Stimulated activated CD4-positive, alpha-beta T cell treated with anti-CD3 and anti-CD28 coated beads, Interleukin-2, amount 100 ng/mL, for 24 hours (primary cell): ENCODE measurements at places on chromosomes 1 and 21.

- DNase-seq, result no peak
Observed at GRCh38 chr1:247156787-247157232, 15.0 kb downstream of the ZNF124 start.

DNA sequence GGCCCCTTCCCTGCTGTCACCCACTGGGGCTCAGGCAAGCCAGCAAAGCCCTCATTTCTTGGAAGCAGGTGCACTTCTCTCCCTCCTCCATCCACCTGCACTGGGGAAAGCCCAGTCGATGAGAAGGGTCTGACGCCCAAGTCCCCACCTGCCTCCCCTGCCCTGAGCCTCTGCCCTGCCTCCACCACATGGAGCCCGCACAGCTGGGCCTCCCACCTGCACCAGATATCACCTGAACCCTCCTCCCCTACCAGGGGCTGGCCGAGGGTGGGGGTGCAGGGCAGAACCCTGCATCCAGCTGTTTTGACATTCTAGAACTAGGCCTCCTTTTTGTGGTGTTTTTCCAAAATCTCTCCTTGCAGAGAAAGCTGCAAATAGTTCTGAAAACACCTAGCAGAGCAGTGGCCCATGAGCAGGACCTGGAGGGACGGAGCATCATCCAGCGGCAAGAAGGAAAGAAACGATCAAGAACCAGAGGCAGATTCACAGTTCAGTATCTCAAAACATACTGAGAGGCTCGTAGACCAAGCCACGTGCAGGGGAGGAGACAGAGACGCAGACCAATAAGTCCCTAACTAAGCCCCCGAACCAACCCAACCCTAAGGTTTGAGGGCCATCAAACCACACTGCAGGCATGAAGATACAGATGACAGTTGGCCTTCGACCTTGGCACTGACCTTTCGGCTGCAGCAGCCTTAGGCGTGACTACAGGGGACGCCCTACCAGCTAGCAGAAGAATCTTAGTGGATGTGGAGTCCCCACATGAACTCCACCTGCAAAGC, 16.7 kb downstream of the CHD5 start:
- no peak for DNase-seq

DNA sequence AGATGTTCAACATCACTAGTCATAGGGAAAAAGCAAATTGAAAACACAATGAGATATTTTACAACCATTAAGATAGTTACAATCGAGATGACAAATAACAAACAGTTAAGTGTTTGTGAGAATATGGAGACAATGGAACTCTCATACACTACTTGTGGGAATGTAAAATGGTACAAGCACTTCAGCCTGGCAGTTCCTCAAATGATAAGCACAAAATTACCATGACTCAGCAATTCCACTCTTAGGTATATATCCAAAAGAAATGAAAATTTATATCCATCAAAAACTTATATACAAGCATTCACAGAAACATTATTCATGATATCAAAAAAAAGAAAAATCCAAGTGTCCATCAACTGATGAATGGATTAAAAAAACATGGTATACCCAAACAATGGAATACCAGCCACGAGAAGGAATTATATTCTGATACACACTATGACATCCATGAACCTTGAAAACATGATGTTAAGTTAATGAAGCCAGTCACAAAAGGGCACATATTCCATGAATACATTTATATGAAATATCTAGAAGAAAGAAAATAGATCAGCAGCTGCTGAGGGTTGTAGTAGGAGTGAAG, 76.4 kb downstream of the EVI5 start:
- no peak for DNase-seq

DNA sequence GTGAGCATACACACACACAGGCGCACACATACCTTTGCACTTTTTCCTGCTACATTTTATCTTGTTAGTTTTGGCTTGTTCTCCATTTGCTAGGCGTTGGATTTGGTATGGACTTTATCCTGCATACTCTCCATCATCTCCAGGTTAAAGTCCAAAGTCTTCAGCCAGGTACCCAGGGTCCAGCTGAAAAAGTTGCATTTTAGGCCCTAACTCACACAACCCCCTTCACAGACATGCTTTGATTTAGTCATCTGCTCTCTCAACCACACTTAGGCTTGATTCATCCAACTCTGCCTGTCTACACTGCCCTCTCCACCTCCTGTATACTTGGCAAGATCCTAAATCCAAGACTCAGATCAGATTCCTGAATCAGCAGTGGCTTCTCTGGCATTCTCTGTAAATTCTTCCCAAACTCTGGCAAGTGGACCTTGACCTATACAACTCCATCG, 10.7 kb upstream of the LAMB3 start:
- no peak for DNase-seq

DNA sequence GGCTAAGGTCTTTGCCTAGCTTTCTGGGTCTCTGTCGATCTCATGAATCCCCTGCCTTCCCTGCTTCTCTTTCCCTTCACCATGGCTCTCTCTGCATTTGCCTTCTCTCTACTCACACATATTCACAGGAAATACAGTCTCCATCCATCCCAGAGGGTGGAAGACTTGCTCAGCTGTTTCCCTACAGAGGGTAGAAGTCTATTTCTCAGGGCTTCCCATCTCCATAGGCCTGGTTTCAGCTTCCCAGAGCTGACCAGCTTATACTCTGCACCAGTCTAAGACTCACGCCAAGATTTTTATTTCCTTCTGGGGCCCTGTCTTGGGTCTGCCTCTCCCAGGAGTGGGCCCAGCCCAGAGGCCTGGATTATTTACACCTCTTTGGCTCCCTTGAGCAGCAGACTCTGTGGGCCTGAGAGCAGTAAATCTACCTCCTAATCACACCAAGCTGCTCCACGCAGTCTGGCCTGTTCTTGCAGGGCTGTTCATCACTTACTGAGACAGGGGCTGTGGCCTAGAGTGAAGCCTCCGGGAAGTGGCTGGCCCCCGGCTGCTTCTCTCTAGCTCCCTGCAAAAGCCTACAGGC, 102.5 kb downstream of the PLXNA2 start:
- DNase-seq, result no peak

DNA sequence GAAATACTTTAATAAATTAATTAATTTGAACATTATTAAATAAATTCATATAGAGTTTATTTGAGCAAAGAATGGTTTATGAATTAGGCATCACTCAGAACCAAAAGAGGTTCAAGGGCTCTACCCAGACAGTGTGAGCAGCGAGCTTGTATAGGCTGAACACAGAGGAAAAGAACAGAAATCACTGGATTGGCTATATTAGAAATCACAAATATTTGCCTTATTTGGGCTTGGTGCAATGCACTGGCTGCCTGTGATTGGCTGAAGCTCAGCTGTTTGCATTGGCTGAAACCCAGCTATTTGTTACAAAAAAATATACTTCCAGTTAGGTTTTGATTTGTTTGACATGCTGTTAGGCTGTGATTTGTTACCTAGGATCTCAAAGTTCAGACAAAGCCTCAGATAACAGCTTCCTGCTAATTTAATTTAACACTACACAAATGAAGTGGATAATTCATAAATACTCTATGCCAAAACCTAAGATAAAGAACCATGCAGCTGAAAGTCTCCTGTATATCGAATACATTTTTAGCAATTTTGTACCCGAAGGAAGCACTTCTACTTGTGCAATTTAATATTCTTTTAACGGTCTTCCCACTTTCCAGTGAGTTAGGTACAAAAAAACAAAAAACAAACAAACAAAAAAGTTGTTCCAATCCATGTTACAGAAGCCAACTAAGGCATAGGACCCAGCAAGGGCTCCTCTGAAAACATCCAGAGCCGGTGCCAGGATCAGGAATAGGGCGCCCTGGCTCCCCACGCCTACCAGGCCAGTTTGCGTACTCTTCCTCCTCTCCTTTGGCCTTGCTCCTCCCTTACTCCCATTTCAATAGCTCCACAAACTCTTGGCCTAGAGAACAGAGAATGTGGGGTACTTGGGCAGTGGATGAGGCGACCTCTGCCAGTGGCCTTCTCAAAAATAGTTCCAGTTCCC, 179.1 kb downstream of the DUSP10 start:
- DNase-seq, result no peak

DNA sequence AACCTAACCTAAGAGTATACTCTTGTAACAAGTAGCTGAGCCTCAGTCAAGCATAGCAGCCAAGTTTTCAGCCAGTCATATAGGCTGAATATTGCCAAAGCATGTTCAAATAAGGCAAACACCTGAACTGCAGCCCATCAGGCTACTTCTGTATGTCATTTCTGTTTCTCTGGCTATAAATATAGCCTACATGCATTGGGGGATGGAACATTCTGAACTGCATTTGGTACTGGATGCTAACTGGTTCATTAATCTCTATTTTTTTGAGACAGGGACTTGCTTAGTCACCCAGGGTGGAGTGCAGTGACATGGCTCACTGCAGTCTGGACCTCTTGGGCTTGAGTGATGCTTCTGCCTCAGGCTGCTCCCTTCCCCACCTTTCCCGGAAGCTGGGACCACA, 37.3 kb downstream of the MAST2 start:
- DNase-seq, result no peak

DNA sequence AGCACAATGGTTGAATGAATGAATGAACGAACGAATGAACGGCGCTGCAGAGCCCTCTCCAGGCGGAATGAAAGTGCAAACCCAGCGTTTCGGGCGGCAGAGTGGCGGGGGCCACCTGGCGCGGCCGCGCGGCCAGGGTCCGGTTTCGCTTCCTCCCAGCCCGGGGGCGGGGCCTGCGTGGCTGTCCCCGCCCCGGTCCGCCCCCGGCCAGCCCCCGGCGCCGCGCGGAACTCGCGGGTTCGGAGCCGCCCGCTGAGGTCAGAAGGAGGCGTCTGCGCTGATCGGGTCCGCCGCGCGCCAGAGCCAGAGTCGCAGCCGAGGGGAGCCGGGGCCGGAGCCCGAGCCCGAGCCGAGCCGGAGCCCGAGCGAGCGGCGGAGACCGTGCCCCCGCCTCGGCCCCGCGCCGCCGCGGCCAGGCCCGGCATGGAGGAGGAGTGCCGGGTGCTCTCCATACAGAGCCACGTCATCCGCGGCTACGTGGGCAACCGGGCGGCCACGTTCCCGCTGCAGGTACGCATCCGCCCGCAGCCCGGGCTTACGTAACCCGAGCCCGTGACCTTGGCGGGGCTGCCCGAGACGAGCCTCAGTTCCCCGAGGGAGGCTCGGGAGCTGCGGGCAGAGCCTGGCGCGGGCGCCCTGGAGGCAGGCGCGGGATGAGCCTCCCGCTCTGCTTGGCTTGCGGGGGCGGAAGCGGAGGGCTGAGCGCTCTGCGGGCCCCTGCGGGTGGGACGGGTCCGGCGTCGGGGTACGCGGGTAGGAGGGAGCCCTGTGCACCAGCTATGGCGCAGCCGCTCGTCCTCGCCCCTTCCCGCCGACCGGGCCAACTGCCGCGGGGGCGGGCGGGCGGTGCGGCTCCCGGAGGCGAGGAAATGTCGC, at the start of gene PDXK:
Gene PDXK (plus strand): TSS at position 258 of the 876 bp plus-strand sequence. CDS start 166 bp downstream, at position 424.
- DNase-seq, result peak; percentile 81

DNA sequence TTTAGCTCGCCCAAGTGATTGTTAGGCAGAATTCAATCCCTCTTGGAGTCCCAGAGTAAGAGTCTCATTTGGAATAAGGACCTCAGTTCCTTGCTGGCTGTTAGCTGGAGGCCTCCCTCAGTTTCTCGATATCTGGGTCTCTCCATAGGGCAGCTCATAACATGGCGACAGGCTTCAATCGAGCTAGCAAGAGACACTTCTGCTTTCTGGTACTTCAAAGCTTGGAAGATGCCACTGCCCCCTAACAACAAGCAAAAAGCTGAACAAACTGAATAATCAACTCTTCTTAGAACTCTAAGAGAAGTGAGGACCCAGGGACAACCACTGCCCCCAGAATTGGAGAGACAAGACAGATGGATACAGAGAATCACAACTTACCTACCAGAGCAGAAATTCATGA, 86.2 kb downstream of the TEX35 start:
- no peak for DNase-seq

DNA sequence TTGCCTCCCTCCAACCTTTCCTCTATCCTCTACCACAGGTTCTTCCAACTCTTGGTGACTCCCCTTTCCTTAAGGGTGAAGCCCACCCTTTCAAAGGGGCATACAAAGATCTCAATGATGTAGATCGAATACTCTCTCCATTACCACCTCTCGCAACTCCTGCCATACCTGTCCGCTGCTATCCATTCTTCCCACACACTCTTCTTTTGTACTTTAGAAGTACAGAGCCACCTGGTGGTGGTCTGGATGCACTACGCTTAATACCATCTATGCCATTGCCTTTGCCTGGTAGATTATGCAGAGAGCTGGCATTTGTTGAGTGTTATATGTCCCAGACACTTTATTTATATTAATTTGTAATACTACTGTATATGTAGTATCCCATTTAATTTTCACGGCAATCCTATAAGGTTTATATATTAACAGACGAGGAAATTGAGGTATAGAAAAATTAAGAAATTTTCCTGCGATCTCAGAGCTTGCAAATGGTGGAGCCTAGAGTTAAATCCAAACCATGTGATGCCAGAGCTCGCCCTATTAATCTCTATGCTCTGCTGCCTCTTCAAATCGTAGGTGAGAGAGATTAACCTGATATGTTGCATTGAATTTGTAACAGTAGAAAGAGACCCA, 22.9 kb downstream of the TSHB start:
- peak; percentile 63 for DNase-seq

DNA sequence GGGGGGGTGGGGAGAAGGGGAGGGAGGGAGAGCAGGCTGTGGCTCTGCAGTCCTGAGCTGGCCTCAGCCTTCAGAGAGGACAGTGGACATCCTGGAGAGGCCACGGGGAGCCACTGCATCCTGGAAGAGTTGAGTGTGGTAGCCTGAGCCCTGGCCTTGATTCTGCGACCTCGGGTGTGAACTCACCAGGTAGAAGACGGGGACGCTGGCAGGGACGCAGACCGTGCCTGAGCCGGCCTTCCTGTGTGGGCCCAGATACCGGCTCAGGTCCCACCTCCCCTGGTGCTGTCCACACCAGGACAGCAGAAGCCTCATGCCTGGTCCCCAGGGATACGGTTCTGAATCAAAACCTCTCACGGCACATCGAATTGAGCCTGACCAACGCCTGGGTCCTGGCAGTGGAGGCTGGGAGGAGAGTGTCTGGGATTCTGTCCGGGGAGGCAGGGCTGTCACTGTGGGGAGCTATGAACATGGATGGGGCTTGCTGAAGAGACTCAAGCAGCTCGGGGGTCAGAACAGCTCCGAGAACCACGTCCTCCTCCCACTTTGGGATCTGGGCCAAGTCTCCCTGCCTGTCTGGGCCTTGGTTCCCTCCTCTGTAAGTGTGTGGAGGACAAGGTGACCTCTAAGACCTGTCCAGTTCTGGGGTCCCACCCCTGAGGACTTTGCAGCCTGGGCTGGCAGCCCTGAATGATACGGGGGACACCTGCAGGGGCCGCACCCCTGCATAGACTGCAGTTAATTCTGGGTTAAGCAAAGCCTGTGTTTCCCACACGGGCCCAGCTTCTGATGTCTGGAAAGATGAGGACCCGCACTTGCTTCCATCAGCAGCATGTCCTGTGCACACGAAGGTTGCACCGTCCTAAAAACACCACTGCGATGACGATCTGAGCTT, 30.4 kb downstream of the RRP1 start:
- no peak for DNase-seq

- no peak for DNase-seq
Observed at GRCh38 chr1:247841796-247842195, at the start of gene OR11L1. Gene OR11L1, minus strand, starts transcription at chr1:247841896. Its CDS starts 0 bp downstream, at chr1:247841896.

DNA sequence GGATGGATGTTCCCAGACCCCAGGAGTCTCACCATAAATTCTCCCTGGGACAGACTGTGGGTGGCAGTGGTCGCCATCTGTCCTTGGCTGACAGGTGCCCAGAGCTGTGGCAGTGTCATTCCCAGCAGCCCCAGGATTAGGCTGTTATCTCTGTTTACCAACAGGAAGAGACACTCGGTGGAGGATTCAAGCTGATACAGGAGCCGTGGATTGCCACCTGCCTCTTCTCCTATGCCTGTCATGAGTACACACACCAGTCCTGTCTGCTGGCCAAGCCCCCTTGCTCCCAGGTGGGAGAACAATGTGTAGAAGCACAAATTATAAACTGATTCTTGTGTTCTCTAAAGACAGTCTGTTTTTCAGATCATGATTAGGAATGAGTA, 152.6 kb downstream of the ETS2 start:
- DNase-seq, result no peak
